Naive thymus-derived CD8-positive, alpha-beta T cell (primary cell): ENCODE measurements at places on chromosomes 5 and 9. TPM values are rescaled to one million over a fixed set of nuclear protein-coding genes. Genes with fewer than 3 reads are reported as not detected.

GRCh38 chr9:17600962-17601593, 22.2 kb downstream of the SH3GL2 start:
- no peak for DNase-seq

- no peak for DNase-seq
Observed at GRCh38 chr9:124248960-124249359, 8.8 kb upstream of the NEK6 start.

DNA sequence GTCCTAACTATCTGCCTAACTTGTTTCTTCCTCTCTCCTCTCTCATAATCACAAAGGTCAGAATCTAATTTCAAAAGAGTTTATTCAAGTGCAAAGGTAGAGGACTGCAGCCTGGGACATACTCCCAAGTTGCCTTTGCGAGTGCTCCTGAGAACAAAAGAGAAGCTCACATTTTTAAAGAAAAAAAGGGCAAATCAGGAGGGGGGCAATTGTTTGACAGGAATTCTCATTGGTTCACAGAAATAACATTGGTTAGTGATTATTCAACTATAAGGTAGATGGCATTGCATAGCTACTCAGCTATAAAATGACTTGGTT, 108.1 kb upstream of the RAI14 start:
- no peak for DNase-seq

DNA sequence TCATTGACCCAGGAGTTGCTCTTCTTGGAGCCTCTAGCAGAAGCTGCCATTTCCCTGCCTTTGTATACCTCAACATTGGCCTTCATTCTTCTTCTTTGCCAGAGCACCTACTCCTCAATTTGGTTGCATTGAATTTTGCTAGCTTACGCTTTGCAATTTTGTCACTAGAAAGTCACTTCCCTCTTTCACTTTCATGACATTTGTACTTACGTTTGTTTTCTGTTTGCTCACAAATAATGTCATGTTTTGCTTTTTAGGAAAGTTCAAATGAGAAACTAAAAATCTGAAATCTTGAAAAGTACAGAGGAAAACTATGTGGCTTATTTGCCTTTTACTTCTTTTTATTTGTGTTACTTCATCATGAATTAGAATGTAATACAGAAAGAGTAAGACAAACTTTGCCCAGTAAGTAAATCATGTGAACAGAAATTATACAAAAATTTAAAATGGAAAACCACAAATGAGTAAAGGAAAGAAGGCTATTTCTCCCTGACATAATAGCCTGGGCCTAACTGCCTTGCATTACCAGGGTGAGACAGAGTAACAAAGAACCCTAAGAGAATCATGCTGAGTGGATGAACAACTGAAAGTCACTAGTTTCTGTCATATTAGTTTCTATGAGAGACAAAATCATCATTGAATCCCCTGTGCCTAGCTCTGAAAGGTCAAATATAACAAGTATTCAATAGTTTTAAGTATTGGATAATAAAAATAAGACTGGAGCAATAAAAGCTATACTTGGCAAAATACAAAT, 7.4 kb upstream of the IFNA1 start:
- no peak for DNase-seq

GRCh38 chr9:80158554-80159170, 586.9 kb downstream of the TLE4 start:
- no peak for DNase-seq

- no peak for DNase-seq
Observed at GRCh38 chr5:179415291-179416060, 70.2 kb upstream of the ADAMTS2 start.

- no peak for DNase-seq
Observed at GRCh38 chr9:33884856-33885701, 68.1 kb downstream of the UBE2R2 start.

- DNase-seq = no peak
Observed at GRCh38 chr5:122014236-122014935, 52.6 kb downstream of the SRFBP1 start.

DNA sequence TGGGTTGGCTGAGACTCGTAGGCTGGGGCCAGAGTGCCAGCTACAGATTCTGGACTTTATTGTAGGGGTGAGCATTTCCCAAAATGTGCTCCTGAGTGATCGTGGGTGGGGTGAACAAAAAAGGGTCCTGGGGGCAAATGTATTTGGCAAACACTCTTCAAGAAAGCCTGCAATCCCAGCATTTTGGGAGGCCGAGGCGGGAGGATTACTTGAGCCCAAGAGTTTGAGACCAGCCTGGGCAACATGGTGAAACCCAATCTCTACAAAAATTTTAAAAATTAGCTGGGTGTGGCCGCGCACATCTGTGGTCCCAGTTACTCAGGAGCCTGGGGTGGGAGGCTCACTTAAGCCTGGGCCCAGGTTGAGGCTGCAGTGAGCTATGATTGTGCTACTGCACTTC, 55.5 kb upstream of the CDKN2AIPNL start:
- DNase-seq = no peak

DNA sequence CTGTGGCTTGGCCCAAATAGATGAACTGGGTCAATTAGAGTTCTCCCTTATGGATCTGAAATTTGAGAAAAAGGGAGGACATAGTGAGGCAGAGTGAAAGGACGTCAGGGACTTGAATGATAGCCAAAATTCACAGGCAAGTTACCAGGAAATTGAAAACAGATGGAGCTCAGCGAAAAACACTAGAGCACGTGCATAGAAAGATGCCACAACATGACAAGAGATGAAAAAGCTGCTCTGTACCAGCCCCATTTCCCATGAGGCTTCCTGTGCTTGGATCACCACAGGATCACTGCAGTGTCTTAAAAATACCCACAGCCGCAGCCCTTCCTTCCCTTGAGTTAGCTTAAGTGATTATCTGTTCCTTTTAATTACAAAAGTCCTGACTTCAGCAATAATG, 39.0 kb upstream of the HOMER1 start:
- DNase-seq = peak; percentile 35

- DNase-seq = no peak
Observed at GRCh38 chr9:106310782-106311181, 552.2 kb upstream of the ZNF462 start.

DNA sequence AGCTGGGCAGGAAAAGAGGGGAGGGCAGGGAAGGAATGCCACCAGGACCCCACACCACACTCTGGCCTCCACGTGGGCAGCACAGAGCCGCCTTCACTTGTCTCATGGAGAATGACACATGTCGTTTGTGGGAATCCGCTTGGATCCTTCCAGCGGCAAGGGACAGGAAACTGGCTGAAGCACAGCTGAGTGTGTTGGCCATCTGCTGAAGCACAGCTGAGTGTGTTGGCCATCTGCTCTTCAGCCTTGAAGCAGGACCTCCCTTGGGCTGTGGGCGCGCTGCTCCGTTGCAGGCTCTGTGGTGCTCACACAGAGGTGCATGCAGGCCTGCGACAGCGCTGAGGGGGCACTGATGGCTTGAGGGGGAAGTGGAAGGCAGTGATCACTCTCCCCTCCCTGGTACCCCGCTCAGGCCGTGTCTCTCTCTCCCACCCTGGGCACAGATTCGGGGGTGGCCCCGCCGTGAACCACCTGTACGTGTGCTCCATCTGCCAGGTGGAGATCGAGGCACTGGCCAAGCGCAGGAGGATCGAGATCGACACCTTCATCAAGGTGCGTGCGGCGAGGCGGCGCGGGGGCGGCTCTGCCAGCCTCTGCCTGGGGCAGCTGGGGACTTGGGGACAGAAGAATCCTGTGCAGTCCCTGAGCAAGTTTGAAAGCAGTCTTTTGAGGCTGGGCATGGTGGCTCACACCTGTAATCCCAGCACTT, 40.6 kb downstream of the USP20 start:
- DNase-seq = no peak

DNA sequence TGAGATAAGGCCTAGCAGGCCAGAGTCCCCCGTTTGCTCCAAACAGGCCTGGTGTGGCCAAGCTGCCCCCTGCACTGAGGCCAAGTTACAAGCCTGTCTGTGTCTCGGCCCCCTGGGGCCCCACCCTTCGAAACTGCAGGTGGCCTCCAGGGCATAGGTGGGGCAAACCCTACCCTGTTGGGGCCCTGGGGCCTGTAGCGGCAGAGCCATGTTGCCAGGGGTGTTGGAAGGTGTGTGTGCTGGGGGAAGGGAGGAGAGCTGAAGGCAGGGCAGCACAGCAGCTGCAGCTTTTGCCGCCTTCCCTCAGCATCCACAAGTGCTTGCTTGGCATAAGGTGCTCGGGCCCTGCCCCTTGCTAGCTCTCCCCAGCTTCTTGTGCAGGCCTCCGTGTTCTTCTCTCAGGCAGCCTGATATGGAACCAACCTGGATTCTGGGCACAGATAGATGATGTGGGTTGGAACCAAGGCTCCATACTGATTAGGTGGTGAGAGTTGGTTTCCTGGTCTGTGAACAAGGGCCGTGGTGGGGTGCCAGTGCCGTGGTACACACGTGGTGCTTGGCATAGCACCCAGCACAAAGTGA, 12.7 kb downstream of the IRF1 start:
- no peak for DNase-seq

- no peak for DNase-seq
Observed at GRCh38 chr5:35608881-35609779, 8.5 kb upstream of the SPEF2 start.

Gene AIF1L
- not detected for polyA plus RNA-seq

Gene ANKRD18A
- polyA plus RNA-seq = not detected

Gene BTNL3
- polyA plus RNA-seq = not detected

Gene C9orf43
- 0.55 TPM for polyA plus RNA-seq

Gene MAML1
- polyA plus RNA-seq = 3.3 TPM

Gene MPDZ
- not detected for polyA plus RNA-seq

Gene BAAT
- polyA plus RNA-seq = not detected

Gene HSDL2
- 19.6 TPM for polyA plus RNA-seq
